Endothelial cell of umbilical vein (primary cell): ENCODE measurements at places on chromosomes 7 and 10. TPM values are rescaled to one million over a fixed set of nuclear protein-coding genes. Genes with fewer than 3 reads are reported as not detected.
A peak's percentile ranks its signal among the peaks of the same experiment; 100 is the strongest.

Gene H2BK1
- not detected in 2 replicates for total RNA-seq

Gene SCIN
- 0.69 TPM in 1 of 2 replicates, not detected in the other for total RNA-seq

Gene OR2A1
- total RNA-seq: not detected in 2 replicates

Gene CALML5
- not detected in 2 replicates for total RNA-seq

Gene PON1
- total RNA-seq: not detected in 2 replicates

DNA sequence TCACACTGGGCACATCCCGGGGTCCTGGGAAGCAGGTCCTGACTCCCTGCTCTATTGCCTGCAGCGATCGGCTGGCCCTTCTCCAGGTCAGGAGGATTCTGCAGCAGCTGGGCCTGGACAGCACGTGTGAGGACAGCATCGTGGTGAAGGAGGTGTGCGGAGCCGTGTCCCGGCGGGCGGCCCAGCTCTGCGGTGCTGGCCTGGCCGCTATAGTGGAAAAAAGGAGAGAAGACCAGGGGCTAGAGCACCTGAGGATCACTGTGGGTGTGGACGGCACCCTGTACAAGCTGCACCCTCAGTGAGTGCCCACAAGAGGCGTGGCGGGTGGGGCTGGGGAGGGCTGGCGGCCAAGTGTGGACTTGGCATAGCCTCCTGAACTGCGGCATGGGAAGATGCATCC, 12.8 kb upstream of the HK1 start:
- DNase-seq: no peak

- DNase-seq: no peak
Observed at GRCh38 chr7:103859709-103860108, 129.7 kb downstream of the RELN start.

DNA sequence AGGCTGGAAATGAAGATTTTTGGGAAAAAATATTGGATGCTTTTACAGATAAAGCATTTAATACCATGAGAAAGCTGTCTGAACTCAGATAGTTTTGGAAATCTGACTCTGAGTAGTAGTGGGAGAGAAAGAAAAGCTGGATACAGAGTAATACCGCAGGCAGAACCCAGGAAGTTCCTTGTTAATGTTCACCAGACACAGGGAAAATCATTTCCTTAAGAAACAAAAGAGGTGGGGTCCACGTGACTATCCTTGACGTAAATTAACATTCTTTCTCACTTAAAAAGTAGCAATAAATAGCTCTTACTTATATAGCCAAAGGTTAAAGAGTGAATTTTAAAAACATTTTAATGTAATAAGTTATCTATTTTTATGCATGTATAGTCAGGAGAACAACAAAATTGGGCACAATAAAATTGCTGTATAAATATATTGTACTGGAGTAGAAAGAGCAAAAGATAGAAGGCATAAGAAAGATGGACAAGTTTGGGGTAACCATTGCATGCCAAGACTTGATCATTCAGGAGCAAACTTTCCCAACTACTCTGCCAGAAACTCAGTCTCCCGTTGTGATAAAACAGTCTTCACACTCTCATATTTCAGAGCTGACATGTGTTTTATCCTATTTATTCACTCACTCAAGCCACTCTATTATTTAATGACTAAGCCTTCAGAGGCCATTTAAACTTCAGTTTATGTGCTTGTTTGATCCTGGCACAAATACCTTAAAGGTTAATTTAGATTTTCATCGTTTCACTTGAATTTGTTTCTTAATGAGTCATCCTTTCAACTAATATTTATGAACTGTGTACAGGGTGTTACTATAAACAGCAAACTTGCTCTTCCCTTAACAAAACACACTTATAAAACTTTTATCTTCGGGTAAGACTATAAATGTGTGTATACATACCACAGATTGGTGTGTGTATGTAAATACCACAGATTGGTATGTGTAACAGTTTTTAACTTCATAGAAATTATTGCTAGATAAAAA, 143.1 kb downstream of the GNAI1 start:
- peak; percentile 41 for DNase-seq

- peak; percentile 76 for DNase-seq
Observed at GRCh38 chr7:137953665-137954470, 48.0 kb downstream of the CREB3L2 start.

- peak; percentile 33 for DNase-seq
Observed at GRCh38 chr10:102449321-102450123, 1.8 kb downstream of the C10orf95 start.

DNA sequence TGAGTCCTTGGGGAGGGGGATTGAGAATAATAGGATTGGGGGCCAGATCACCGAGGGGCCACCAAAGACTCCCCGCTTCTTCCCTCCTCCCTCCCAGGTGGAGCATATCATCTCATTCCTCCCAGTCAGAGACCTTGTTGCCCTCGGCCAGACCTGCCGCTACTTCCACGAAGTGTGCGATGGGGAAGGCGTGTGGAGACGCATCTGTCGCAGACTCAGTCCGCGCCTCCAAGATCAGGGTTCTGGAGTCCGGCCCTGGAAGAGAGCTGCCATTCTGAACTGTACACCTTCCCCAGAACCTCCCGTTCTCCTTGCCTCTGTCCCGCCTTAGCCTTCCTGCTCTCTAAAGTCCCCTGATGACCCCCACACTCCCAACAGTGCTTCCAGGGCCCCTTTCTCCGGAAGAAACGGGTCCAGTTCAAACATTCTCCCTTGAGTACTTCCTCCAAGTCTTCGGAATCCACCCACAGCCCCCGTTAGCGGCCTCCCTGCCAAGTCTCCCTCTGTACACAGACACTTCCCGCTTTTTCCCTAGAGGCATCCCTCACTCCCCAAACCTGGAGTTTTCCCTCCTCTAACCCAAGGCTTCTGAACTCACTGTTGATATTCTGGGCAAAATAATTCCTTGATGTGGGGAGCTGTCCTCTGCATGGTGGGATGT, 4.1 kb downstream of the FBXO24 start:
- DNase-seq: no peak

GRCh38 chr7:23462846-23463245, 7.4 kb downstream of the IGF2BP3 start:
- DNase-seq: peak; percentile 81

- no peak for DNase-seq
Observed at GRCh38 chr10:110666673-110667072, 22.5 kb downstream of the RBM20 start.

GRCh38 chr7:107029061-107029763, 15.3 kb upstream of the PRKAR2B start:
- no peak for DNase-seq

GRCh38 chr10:3095373-3096139, 28.2 kb downstream of the PFKP start:
- DNase-seq: peak; percentile 98

- peak; percentile 51 for DNase-seq
Observed at GRCh38 chr10:94361171-94361794, 1.5 kb downstream of the NOC3L start.

DNA sequence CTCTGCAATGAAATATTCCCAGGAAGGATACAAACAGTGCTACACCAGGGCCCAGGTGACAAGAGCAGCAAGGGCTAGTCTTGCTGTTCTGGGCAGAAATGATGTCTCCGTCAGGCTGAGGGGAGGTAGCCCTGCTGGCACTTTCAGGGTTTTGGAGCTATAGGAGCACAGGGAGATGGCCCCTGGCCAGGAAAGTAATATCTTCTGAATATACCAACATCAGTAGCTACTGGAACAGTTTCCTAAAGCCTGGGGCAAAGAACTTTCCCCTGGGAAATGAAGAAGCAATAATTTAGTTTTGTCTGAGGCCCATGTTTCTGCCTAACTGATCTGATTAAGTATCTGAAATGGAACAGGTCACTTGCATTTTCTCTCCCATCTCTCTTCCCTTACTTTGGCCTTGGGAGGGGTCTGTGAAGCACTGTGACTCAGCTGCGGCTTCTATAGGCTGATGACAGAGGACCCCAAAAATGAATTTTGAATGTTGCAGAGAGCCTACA, 489.1 kb upstream of the PODXL start:
- DNase-seq: no peak

GRCh38 chr7:50145801-50146338, 52.8 kb upstream of the ZPBP start:
- no peak for DNase-seq
